ENCODE measurements at places on chromosomes 6 and 20.
A peak's percentile ranks its signal among the peaks of the same experiment; 100 is the strongest.

GRCh38 chr6:43268782-43269272 is 25.5 kb downstream of the TTBK1 start:
- no peak for DNase-seq

DNA sequence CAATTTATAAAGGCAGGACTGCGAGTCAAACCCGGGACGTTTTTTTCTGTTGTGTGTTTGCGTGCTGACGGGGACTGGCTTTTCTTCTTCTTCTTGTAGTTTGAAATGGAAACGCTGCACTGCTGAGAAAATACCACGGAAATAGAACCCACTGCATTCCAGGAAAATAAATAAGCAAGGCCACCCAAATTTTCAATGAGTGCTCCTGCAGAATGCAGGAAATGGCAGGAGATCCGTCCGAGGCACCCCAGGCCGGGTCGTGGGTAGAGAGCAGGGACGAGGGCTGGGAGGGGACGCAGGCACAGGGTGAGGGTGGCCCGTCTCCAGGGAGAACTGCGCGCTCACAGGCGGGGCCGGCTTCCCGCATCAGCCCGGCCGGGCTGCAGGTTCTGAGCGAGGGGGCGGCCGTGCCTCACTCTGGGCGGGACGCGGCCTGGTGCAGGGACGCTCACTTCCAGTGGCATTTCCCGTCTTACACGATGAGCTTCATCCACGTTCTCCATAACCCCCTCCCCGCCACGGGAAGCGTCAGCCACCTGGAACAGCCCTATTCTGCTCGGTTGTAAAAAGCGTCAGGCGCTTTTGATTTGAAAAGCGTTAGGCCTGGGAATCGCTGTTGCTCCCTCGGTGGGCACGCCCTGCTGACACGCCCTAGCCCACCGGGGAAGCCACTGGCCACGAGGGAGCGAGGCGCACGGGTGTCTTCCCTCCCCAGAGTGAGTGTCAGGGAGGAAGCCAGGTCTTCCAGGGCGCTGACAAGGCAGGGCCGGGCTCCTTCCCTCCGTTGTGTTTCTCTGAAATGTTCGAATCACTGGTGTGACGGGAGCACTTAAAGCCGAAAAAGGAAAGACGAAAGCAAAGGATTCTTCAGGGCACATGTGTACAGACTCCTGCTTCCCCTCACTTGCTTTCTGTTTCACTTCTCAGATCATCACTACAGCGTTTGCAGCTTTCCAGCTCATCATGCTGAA is 17.9 kb upstream of the EXOC2 start:
- DNase-seq = peak; percentile 18

GRCh38 chr6:13648850-13649249 is 33.7 kb downstream of the NOL7 start:
- no peak for DNase-seq

DNA sequence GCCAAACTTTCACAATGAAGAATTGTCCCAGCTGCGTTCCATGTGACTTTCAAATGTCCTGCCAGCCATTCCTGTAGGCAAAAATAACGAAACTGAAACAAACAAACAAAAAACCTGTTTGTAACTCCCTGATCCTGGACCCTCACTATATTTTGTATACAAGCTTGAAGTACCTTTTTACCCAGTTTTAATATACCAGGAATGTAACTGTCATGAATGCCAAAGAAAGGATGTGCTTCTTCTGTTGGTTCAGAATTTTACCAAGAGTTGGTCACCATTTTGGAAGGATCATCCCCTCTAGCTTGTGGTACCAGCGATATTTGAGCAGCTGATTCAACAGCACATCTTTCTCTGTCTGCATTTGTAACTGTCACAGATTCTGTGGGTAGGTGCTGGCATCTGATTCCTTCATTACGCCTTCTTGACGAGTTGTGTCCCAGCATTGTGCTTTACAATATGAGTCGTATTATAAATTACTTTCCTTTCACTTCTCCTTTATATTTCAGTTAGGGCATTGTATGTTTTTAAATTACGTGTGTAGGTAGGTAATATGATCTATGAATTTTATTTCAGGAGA is 93.9 kb downstream of the DLGAP4 start:
- DNase-seq = no peak

All from A549 (cell line).